MCF 10A (cell line): ENCODE measurements at places on chromosomes 2 and 18. TPM values are rescaled to one million over a fixed set of nuclear protein-coding genes. Genes with fewer than 3 reads are reported as not detected.

The CD8B2 gene
- total RNA-seq, result not detected in 2 replicates

The FOXI3 gene
- total RNA-seq, result not detected in 2 replicates

DNA sequence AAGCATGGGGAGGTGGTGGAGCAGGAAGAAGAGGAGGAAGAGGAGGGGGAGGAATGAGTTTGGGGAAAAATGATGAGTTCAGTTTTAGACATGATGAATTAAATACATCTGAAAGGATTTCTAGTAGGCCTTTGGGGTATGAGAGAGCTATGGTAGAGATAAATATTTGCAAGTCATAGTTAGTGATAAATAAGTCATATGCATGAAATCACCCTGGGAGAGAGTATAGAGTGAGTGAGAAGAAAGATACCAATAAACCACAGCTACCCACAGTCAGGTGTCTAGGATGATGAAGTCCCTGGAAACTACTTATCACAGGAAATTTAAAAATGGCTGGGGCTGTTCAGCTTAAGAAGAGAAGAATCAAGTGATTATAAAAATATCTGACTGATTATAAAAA, 240.5 kb downstream of the RDH14 start:
- DNase-seq, result no peak
- no peaks in the 10 kb centered on the region for H3K4me1 ChIP-seq
- no peak overlapping the region for H3K4me3 ChIP-seq
- peaks cover 7% of the 10 kb centered on the region for H3K27me3 ChIP-seq

The TMEM182 gene
- total RNA-seq, result 5.3 and 5.7 TPM in 2 replicates

DNA sequence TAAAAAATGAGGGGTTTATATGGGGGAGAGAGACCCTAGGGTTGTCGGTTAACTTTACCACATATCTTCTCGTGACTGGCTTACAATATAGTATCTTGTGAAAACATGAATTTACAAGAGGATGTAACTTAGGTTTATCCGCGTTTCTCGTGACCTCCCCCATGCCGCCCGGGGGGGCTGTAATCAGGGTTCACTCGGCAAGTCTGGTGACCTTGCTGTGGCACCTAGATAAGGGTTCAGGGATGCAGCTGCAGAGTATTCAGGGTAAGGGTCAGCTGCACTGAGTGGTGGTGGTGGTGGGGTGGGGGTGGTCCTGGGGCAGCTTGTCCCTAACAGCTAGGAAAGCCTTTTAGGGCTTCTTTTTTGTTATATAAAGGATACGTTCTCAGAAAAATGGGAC, 112.3 kb downstream of the LYPD1 start:
- DNase-seq, result no peak
- H3K4me3 ChIP-seq, result no peak overlapping the region
- H3K27ac ChIP-seq, result no peak overlapping the region
- peaks cover 7% of the 10 kb centered on the region for H3K4me1 ChIP-seq
- H3K27me3 ChIP-seq, result no peaks in the 10 kb centered on the region

- H3K36me3 ChIP-seq, result no peaks in the 10 kb centered on the region
- H3K4me1 ChIP-seq, result peaks cover 21% of the 10 kb centered on the region
- DNase-seq, result no peak
- H3K27me3 ChIP-seq, result no peaks in the 10 kb centered on the region
- H3K4me3 ChIP-seq, result no peak overlapping the region
- no peak overlapping the region for H3K27ac ChIP-seq
Observed at GRCh38 chr18:5461041-5461440, 82.8 kb downstream of the EPB41L3 start.

DNA sequence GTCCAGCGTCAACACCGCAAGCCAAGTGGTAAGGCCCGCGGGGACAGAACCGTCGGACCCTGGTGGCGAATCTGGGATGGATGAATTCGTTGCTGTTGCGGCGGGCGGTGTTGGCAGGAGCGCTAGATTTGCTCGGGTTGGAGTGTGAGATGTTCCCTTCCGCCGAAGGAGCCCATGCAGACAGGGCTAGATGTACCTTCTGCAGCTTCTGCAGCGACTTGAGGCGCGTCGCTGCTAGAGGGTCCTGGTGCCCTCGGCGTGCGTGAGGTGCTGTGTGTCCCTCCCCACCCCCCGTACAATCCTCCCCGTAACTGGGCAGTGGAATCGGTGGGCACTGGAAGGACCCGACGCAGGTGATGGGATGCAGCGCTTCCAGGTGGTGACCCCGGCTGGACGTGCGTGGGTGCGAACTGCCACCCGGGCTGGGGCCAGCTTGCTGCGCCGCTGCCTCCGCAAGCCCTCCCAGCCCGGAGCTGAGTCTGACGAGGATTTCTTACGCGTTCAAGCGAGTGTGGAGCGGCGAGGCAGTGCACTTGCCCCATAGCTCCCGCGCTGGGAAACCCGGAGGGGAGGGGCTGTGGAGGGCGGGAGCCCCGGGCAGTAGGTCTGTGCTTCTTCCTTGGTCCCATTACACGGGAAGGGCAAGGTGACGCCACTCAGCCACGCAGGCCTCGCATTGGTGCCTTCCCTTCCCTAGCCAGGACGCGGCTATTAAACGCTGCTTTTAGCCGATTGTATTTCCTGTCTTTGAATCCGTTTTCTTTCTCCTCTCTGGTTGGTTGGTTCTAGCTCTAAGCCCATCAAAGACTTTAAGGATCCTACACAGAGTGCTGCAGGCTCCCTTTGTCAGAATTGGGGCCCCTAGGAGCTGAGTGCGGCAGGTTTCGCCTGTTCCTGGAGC, 34.2 kb downstream of the CHRNA1 start:
- no peaks in the 10 kb centered on the region for H3K4me1 ChIP-seq
- H3K36me3 ChIP-seq, result no peaks in the 10 kb centered on the region
- H3K27ac ChIP-seq, result no peak overlapping the region
- no peak for DNase-seq
- peaks cover 61% of the 10 kb centered on the region for H3K27me3 ChIP-seq

- peaks cover 75% of the 10 kb centered on the region for H3K36me3 ChIP-seq
- H3K27ac ChIP-seq, result no peak overlapping the region
- H3K4me3 ChIP-seq, result no peak overlapping the region
- peaks cover 3% of the 10 kb centered on the region for H3K4me1 ChIP-seq
- no peaks in the 10 kb centered on the region for H3K27me3 ChIP-seq
Observed at GRCh38 chr18:26034850-26035497, 55.4 kb downstream of the SS18 start.

DNA sequence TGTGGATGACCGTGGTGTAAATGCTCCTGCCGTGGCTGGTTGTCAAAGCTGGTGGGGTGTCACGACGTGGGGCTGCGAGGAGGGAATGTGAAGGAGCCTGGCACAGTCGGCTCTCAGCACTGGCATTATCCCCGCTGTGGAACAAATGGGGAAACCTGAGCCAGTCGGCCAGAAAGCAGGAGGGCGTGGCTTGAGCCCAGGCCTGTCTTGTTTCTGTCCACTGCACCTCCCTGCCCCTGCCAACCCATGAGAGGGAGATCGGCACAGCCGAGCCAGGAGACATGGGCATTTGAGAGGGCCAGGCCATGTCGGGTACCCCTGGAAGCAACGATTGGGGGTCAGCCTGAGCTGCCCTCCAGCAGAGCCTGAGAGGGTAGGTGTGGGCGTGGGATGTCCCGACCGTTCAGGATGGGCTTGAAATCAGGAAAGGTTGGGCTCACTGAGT, 44.5 kb downstream of the PDIA6 start:
- DNase-seq, result no peak
- H3K4me1 ChIP-seq, result no peaks in the 10 kb centered on the region
- H3K27ac ChIP-seq, result no peak overlapping the region
- H3K36me3 ChIP-seq, result no peaks in the 10 kb centered on the region

- DNase-seq, result no peak
- no peak overlapping the region for H3K4me3 ChIP-seq
- H3K36me3 ChIP-seq, result no peaks in the 10 kb centered on the region
- H3K4me1 ChIP-seq, result no peaks in the 10 kb centered on the region
- H3K27me3 ChIP-seq, result no peaks in the 10 kb centered on the region
- H3K27ac ChIP-seq, result no peak overlapping the region
Observed at GRCh38 chr18:68498185-68498584, 216.7 kb downstream of the TMX3 start.

- no peaks in the 10 kb centered on the region for H3K4me1 ChIP-seq
- DNase-seq, result no peak
- H3K4me3 ChIP-seq, result no peak overlapping the region
- H3K27me3 ChIP-seq, result no peaks in the 10 kb centered on the region
Observed at GRCh38 chr2:133667085-133667484, 98.8 kb upstream of the NCKAP5 start.

DNA sequence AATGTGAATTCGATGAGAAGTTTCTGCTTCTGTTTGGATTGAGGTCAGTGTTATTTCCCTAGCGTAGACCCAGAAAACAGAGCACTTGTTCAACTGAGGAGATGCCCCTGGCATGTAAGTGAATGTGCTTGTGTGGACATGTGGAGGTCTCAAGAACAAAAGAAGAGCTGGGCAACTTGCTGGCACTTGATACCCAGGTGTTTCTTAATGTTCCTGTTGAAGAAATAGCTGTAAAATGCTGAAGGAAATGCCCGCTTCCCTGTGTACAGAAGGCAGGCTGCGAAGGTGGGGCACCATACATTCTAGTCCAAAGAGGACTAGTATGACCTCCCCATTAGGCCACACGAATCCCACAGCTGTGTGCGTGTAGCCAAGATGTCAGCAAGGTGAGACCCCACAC, 9.8 kb upstream of the LBH start:
- DNase-seq, result no peak
- H3K27me3 ChIP-seq, result no peaks in the 10 kb centered on the region
- H3K4me3 ChIP-seq, result no peak overlapping the region
- no peaks in the 10 kb centered on the region for H3K36me3 ChIP-seq
- H3K4me1 ChIP-seq, result peaks cover 8% of the 10 kb centered on the region

GRCh38 chr2:113799375-113799774, 42.9 kb upstream of the SLC35F5 start:
- H3K4me1 ChIP-seq, result no peaks in the 10 kb centered on the region
- no peak overlapping the region for H3K27ac ChIP-seq
- H3K4me3 ChIP-seq, result no peak overlapping the region
- H3K27me3 ChIP-seq, result no peaks in the 10 kb centered on the region
- no peaks in the 10 kb centered on the region for H3K36me3 ChIP-seq

- H3K27ac ChIP-seq, result peak overlapping the region; percentile 71
- no peak overlapping the region for H3K4me3 ChIP-seq
- H3K36me3 ChIP-seq, result peaks cover 56% of the 10 kb centered on the region
- peaks cover 28% of the 10 kb centered on the region for H3K4me1 ChIP-seq
- no peak for DNase-seq
Observed at GRCh38 chr2:208251098-208251497, 3.8 kb downstream of the IDH1 start.

The KCNJ3 gene
- total RNA-seq, result not detected in 2 replicates

DNA sequence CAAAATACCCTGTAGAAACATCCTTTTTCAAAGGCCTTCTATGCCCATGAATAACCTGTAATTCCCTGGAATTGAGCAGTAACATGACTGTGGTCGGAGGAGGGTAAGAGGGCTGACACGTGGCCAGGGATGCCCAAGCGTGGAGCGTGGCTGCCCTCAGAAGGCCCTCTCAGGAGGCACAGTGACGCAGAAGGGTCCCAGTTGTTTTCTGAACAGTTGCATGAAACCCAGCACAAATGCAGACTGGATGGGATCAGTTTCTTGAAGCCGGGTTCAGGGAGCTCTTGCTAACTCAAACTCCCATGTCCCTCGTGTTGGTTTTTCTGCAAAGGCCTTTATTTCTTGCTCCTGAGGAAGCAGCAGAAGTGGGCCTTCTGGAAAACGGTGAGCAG, 237.0 kb downstream of the ALPK2 start:
- no peak overlapping the region for H3K27ac ChIP-seq
- peaks cover 93% of the 10 kb centered on the region for H3K36me3 ChIP-seq
- DNase-seq, result no peak
- no peaks in the 10 kb centered on the region for H3K4me1 ChIP-seq

GRCh38 chr2:69340101-69340775, 46.8 kb downstream of the GFPT1 start:
- no peaks in the 10 kb centered on the region for H3K27me3 ChIP-seq
- peak overlapping the region; percentile 49 for H3K27ac ChIP-seq
- DNase-seq, result no peak
- peaks cover 83% of the 10 kb centered on the region for H3K36me3 ChIP-seq
- no peaks in the 10 kb centered on the region for H3K4me1 ChIP-seq
- no peak overlapping the region for H3K4me3 ChIP-seq

DNA sequence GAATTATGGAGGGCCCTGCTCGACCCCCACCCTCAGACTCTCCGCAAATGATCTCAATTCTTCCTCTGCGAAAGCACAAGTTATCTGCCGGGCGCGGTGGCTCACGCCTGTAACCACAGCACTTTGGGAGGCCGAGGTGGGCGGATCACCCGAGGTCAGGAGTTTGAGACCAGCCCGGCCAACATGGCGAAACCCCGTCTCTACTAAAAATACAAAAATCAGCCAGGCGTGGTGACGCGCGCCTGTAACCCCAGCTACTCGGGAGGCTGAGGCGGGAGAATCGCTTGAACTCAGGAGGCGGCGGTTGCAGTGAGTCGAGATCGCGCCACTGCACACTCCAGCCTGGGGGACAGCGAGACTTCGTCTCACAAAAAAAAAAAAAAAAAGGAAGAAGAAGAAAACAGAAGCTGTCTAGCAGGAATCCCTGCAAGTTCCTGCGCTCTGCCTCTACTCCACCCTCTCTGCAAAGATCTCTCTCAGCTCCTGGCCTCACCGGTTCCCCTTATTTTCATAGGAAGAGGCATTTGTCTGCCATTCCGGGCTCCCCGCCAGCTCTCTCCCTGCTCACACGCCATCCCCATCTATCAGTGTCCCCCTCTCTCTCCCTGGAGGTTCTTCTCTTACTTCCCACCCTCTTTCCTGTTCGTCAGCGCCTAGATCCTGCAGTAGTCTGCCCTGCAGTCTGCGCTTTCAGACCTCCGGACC, 13.5 kb upstream of the COLEC12 start:
- no peak overlapping the region for H3K27ac ChIP-seq
- no peak for DNase-seq
- no peak overlapping the region for H3K4me3 ChIP-seq
- no peaks in the 10 kb centered on the region for H3K27me3 ChIP-seq
- no peaks in the 10 kb centered on the region for H3K4me1 ChIP-seq
- H3K36me3 ChIP-seq, result no peaks in the 10 kb centered on the region

GRCh38 chr2:66236816-66237802, 197.8 kb upstream of the MEIS1 start:
- no peak for DNase-seq
- H3K27ac ChIP-seq, result peak overlapping the region; percentile 82
- H3K4me1 ChIP-seq, result peaks cover 25% of the 10 kb centered on the region
- H3K27me3 ChIP-seq, result peaks cover 6% of the 10 kb centered on the region

The MARCO gene
- total RNA-seq, result 1.5 and 2.4 TPM in 2 replicates

The PCARE gene
- not detected in 2 replicates for total RNA-seq
